Transverse colon (tissue), 4 donors: ENCODE measurements at places on chromosomes 3 and 15.

DNA sequence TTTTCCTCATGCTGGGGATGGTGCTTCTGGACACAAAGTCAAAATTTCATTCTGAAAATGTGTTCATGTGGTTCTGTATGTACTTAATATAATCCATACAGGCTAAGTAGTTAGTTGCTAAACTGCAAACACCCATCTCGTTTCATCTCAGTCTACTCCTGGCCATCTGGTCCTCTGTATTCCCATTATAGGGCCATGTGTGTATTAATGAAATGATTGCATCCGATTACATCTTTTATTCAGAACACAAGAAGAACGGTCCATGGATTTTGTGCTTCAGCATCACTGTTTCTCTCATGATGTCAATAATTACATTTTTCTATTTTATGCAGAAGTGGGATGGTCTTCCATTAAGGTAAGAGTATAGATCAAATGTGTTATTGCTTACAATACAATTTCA, 6.1 kb upstream of the GJD2 start:
- no peak for DNase-seq

DNA sequence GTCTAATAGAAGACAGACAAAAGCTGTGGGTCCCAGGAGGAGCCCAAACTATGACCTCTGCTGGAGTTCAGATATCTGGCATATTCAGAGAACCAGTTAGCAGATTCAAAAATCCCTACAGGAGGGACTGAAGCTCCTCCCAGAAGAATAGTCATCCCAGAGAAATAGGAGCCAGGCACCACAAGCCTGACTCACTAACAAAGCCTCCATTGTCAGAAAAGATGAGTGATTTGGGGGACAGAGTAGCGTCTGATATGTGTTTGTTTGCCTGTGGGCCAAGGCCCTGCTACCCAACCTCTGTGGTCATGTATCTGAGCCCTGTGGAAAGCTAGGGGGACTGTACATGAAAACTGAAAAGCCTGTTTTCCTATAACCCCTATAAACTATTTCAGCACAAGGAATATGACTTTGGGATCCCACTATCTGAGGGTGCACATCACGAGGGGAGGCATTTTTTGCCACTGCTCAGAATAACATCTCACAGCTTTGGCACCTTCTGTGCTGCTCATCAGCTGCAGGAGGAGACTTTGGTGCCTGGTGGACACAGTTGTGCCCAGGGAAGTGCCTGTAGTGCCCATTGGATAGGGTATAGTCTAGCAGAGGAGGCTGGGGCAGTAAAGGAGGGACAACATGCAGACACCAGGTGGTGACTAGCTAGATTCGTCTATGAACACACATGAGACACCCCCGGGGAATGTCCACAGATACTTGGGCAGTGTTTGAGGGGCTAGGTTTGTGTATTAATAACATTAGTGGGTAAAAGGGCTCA, 9.7 kb upstream of the LARP6 start:
- no peak for DNase-seq

GRCh38 chr15:29071232-29071881, 185.6 kb downstream of the APBA2 start:
- no peak for DNase-seq

DNA sequence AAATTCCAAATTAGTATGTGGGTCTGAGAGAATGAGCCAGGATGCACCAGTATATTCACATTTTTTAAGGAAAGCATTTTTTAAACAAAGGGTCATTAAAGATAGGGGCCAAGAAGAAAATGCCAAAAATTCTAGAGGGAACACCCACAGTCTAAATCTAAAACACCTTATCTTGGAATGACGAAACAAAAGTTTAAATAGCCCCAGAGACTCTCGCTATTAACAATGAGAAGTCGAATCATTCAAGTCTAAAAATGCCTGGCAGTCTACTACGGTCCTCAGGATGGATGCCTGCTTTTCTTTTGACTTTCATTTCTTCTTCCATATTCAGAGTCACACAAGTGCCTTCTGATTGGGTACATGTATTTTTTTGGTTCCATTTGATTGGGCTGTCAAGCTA, 66.3 kb downstream of the SSUH2 start:
- DNase-seq = no peak

GRCh38 chr15:98689431-98689861, 41.1 kb downstream of the IGF1R start:
- no peak for DNase-seq

GRCh38 chr3:101203411-101203810, 117.0 kb downstream of the IMPG2 start:
- DNase-seq = no peak

DNA sequence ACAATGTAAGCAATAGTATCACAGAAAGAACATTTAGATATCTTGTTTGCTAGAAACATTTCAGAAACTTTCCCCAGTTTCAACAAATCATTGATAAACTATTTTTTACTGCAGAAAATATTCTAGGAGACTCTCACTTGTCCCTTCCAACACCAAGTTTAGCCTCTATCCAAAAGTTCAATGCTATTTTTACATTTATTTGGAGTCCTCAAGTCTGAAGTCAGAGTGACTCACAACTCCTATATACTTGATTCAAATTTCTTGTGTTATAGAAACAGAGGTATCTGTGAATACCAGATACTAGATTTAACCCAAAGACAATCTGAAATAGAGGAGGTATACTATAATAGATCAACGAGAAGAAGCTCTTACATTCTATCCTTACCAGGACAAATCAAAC, 49.6 kb downstream of the RFX7 start:
- DNase-seq = no peak

DNA sequence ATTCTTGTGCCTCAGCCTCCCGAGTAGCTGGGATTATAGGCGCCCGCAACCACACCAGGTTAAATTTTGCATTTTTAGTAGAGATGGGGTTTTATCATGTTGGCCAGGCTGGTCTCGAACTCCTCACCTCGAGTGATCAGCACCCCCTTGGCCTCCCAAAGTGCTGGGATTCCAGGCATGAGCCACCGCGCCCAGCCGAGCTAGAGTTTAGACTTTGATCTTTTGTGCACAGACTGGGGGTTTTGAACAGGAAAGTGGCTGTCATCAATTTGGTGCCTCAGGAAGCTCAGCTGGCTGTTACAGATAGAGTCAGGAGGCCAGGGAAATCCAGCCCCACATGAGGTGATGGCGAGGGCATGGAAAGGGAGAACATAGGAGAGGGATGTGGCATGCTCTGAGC, 19.3 kb upstream of the IREB2 start:
- peak; percentile 51 for DNase-seq

- DNase-seq = no peak
Measured at GRCh38 chr3:152195206-152195605, 73.5 kb upstream of the MBNL1 start.

GRCh38 chr3:59890639-59891038, 840.8 kb upstream of the CFAP20DC start:
- DNase-seq = no peak
